H4 (cell line): ENCODE measurements at places on chromosomes 11 and 22.

DNA sequence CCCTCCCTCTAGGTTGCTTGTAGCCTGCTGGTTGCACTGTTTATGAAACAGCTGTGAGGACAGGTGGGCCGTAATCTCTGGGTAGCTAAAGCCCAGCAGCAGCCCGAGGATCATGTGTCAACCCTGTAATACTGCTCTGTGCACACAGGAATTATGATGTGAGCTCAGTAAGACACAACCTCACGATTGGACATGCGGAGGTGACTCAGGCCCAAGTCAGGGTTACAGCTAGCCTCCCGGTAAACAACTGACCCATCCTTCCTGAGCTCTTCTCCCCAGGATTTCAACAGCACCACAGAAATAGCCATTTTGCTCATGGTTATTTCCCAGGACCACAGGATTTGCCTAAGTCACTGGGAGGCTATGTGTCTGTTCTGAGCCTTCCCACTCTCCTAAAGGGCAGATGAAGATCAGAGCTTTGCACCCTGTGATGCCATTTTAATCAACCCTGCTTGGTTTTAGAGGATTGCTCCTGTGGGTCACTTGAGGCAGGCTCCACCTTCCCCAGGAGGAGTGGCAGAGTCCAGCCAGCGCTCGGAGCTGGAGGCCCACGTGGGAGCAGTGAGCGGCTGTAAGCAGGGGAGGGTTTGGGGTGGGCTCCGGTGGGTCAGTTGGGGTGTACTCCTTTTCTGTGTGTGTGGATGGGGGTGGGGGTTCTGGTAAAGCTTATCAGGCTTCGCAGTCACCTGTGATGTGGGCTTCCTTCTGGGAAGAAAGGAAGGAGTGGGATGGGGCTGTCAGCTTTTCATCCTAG, at the start of gene AMPD3:
Gene AMPD3, plus strand, starts transcription at position 387 of the 754 bp plus-strand sequence. CDS start 6,256 bp downstream, outside the sequence.
- peak; percentile 89 for DNase-seq

DNA sequence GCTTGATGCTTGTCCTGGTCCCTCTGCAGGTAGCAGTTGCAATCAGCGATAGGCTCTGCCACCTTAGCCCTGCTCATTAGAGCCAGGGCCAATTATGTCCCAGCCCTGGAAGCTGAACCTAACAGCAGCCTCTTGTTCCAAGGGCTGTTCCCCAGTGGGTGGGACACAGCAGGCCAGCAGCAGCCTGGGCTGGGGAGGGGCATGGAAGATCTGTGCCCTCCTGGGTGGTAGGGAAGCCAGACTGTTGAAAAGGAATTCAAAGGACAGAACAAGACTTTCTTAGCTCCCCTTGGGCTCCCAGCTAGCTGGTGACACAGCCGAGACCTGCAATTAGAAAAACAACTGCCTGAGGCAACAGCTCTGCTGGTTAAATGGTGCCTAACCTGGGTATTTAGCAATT, 17.4 kb downstream of the DRD2 start:
- no peak for DNase-seq

- DNase-seq = peak; percentile 62
Measured at GRCh38 chr11:122882857-122883645, 492 bp downstream of the JHY start.

DNA sequence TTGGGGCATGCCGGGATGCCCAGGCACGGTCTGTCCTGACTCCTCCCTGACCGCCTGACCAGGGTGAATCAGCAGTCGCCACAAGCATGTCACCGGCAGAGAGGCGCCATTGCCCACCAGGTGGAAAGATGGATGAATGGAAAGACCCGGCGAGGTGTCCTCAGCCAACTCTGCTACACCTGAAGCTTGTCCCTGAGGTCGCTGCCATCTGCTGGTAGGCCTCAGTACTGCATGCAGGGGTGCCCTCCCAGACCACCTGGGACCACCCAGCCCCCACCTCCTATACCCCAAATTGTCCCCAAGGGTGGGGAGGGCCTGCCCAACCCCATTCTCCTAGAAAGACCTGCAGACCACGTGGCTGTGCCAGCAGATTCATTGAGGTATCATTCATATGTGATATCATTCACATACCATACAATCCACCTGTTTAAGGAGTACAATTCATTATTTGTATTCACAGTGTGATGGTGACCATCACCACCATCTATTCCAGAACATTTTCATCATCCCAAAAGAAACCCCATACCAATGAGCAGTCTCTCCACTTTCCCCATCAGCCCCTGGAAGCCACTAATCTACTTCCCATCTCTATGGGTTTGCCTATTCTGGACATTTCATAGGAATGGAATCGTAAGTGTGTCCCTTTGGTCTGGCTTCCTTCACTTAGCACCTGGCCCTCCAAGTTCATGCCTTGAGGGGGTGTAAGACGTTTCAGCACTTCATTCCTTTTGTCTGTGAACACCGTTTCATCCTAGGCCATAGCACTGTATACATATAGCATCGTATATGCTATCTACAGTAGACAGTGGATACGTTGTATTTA, 17.5 kb downstream of the FGF3 start:
- DNase-seq = peak; percentile 35

GRCh38 chr11:1942558-1943260, 4.4 kb upstream of the MRPL23 start:
- DNase-seq = no peak

- no peak for DNase-seq
Measured at GRCh38 chr22:47540011-47540410, 777.6 kb downstream of the TBC1D22A start.

DNA sequence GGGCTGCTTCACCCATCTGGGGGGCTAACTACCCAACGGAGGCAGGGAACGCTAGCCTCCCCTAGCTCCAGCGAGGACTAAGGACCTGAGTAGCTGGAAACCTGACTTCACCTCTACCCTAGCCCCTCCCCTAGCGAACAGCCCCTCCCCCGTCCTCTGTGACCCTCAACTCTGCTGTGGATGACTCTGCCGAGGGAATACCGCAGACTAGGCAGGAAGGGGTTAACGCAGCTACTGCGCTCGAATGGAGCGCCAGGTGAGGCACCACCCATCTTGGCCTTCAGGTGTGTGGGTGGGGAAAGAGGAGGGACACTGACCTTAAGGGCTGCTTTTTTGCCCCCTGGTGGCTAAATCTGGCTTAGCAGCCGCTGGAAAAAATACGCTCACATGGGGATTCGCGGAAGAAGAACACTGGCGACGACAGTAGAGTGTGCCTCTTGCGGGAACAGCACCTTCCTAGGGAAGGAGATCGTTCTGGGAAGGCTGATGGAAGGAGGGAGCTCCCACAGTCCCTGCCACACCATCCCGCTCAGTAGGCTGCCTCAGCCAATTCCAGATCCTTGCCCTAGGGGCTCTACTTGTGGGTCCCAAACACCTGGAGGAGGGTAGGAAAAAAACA, 4.5 kb upstream of the BCL9L start:
- peak; percentile 65 for DNase-seq

DNA sequence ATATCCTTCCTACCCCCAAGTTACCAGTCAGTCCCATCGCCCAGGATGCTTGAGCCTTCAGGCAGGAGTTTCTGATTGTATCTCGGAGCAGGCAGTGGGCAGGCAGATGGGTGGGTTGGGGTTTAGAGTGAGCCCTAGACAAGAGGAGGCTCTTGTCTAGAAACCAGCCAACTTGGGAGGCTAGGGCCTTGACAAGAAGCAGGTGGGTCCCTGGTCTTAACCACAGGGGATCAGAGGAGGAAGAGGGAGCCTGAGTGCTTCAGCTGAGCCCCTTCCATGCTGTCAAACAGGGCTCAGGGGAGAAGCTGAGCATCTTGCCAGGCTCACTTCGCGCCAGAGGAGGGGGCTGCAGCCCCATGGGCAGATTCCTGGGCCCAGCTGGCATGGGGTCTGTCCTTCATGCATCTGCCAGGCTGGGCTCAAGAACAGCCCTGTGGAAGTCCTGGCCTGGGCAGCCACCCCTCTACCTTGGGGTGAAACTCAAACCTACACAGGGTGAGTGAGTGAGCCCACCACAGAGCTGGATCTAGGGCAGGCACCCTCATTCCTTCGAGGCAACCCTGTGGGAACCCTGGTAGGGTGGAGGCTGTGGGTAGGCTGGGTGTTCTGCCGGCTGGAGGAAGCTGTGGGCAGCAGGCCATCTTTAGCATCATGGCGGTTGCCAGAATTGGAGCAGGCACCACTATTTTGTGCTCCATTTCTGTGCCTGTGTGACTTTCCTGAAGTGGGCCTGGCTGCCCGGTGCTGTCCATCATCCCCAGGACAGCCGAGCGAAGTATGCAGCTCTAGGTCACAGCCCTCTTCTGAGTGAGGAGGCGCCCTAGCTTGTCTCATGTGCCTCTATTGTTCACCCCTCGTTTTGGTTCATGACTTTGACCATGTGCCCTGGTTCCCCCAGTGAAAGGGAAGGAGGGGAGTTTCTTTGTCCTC, 108.1 kb downstream of the MORC2 start:
- no peak for DNase-seq

DNA sequence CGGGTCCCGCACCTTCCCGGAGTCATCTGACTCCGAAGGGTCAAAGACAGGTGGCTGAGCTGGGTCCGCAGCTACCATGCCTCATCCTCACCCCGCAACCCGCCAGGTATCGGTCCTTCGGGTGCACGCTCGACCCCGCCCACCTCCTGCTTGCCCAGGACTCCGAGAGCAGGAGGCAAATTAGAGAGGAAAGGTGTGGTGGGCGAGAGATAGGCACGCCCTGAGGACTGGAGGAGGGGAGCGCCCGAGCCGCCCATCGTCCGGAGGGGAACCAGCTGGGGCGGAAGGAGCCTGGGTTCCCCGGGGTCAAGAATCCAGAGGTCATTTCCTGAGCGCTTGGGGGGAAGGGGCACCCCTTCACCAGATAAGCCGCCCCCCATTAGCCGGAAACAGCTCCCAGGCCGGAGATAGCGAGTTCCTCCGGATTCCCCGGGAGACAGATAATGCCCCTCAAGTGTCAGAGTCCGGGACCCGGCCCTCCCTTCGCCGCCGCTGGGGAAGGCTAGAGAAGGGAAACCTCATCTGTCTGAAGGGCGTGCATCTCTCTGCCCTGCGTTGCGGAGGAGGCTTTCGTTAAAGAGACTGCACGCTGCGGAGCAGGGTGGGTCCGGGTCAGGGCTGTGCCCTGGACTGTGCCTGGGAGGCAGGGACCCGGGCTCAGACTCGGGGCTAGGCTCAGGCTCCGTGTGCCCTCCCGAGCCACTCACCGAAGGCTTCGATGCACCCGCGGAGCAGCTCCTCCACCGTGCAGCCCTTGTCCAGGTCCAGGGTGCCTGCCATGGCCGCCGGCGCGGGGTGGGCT, 1.7 kb downstream of the RASGRP2 start:
- no peak for DNase-seq

- no peak for DNase-seq
Measured at GRCh38 chr11:36240173-36240572, 49.1 kb downstream of the COMMD9 start.

- DNase-seq = no peak
Measured at GRCh38 chr22:39151329-39151975, 1.0 kb downstream of the CBX7 start.

DNA sequence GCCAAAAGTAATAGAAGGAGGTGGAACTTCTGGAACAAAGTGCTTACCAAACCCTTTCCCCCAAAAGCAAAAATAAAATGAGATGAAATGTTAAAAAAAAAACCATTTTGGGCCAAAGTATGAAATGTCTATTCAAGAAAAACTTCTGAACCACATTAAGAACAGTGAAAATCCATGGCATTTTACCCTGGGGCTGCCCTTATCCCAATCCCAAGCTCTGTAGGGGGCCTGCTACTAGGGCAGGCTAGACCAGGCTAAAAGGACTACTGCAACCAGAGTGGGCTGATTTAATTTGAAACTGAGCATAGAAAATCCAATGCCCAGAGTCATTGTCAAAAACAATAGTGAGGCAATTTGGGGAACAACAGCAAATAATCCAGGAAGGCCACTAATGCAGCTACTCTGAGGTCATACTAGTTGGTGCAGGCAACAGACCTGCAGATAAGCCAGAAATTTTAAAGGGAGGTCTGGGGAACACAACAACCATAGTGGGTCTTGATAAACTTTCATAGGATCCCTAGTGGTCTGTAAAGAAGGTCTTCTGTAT, 99.4 kb downstream of the RELT start:
- no peak for DNase-seq

- no peak for DNase-seq
Measured at GRCh38 chr11:15685306-15685705, 570.6 kb downstream of the INSC start.

- no peak for DNase-seq
Measured at GRCh38 chr11:3108183-3108721, 51.0 kb upstream of the CARS1 start.

DNA sequence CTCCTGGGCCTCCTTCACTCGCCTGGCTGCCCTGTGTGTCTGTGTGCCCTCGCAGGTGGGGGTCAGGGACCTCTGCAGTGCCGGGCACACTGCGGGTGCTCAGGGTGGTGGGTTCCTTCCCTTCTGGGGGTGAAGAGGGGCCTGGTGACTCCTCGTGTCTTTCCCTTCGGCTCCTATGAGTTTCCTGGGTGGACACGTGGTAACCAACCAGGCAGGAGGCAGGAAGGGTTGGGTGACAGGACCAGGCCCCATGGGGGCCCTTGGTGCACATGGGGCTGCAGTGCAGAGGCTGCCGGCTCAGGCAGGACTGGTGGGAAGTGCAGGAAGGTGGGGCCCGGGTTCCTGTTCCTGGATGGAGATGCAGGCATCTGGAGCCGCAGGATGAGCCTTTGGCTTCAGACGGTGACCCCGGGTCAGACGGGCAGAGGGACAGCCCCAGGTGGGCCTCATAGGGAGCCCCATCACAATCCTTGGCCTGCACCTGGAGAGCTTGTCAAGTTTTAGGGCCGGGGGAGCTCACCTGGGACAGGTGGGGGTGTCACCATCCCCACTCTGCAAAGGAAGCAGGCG, 9.6 kb downstream of the FRMD8 start:
- no peak for DNase-seq

DNA sequence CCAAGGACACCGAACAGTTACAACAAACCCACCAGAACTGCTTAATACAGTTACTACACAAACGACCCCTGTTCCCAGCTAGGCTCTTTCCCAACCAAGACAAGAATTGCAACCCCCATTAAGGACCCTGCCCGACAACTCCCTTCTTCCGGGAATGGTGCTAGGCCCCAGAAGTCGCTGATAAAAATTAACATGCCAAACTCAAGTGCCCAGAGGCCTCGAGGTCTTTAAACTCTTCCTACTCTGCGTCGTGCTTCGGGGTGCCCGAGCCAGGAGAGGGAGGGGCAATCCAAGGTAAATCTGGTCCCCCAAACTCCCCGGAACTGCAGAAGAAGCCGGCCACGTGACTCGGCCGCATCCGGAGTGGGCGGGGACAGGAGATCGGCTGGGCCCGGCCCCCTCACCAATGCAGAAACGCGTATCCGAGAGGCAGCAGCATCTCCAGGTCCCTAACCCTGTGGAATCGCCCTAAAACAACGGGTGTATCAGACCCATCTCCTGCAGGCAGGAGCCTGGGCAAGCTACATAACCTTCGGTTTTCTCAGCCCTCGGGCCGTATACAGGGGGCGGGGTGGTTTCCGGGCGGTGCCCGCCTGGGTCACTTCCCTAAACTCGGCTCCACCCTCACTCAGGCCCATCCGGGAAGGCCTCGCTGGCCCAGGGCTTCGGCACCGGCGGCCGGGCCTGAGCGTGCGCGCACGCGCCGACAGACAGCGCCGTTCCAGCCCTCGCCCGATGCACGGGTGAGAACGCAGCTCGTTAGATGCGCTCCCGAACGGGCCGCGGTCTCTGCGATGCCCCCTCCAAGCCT, 1.1 kb downstream of the CFL1 start:
- peak; percentile 63 for DNase-seq

- DNase-seq = no peak
Measured at GRCh38 chr11:64216879-64217278, 9.1 kb downstream of the TRPT1 start.

- no peak for DNase-seq
Measured at GRCh38 chr11:19463976-19464375, 223.2 kb upstream of the E2F8 start.

GRCh38 chr11:77208535-77208934, 80.5 kb downstream of the MYO7A start:
- DNase-seq = no peak

- DNase-seq = no peak
Measured at GRCh38 chr22:32199341-32199740, 5.5 kb downstream of the RFPL2 start.
